ENCODE measurements at places on chromosomes 11 and 22.

DNA sequence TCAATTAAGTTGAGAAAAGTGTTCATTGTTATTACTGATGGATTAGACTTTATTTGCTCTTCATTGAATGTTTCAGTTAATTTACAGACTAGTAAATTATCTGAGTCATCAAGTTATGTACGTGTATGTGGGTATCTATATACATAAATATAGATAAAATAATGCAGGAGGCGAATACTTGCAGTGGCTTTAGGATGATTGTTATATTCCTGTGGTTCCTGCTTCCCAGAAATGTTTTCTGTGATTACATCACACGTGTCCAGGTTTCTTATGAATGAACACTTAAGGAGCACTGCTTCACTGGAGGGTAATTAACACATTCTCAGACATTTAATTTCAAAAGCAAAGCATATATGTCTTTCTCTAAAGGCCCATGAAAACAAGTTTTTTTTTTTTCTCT, 28.4 kb downstream of the YAP1 start:
- H3K27me3 ChIP-seq = no peaks in the 10 kb centered on the region
- peak overlapping the region; percentile 94 for H3K27ac ChIP-seq
- peaks cover 16% of the 10 kb centered on the region for H3K36me3 ChIP-seq
- H3K4me3 ChIP-seq = peak overlapping the region; percentile 32
- no peak for DNase-seq

GRCh38 chr11:65468874-65469333, 29.9 kb upstream of the MALAT1 start:
- H3K4me1 ChIP-seq = peaks cover 48% of the 10 kb centered on the region
- no peak overlapping the region for H3K27ac ChIP-seq
- H3K27me3 ChIP-seq = no peaks in the 10 kb centered on the region
- H3K36me3 ChIP-seq = no peaks in the 10 kb centered on the region
- no peak overlapping the region for H3K4me3 ChIP-seq

DNA sequence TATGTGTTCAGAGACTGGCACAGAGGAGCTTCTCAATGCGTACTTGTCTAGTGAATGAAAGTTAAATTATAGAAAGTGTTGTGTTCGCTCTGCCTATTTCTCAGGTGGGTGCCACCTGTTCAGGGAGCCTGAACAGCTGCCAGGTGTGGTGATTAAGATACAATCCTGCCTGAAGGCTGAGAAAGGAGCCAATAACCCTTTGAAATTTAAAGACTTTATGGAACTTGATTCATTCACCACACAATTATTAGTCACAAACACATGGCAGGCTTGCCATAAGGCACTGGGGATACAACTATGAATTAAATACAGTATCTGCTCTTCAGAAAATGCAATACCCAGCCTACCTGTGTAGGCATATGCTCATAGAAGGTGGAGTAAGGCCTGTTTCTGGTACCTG, 92.9 kb upstream of the AMOTL1 start:
- H3K4me1 ChIP-seq = peaks cover 53% of the 10 kb centered on the region
- H3K27me3 ChIP-seq = no peaks in the 10 kb centered on the region
- H3K4me3 ChIP-seq = no peak overlapping the region
- no peak for DNase-seq
- no peaks in the 10 kb centered on the region for H3K36me3 ChIP-seq

- H3K36me3 ChIP-seq = no peaks in the 10 kb centered on the region
- no peaks in the 10 kb centered on the region for H3K4me1 ChIP-seq
- H3K27ac ChIP-seq = no peak overlapping the region
- H3K4me3 ChIP-seq = no peak overlapping the region
- no peaks in the 10 kb centered on the region for H3K27me3 ChIP-seq
- no peak for DNase-seq
Observed at GRCh38 chr11:25766332-25767015, 565.5 kb upstream of the ANO3 start.

DNA sequence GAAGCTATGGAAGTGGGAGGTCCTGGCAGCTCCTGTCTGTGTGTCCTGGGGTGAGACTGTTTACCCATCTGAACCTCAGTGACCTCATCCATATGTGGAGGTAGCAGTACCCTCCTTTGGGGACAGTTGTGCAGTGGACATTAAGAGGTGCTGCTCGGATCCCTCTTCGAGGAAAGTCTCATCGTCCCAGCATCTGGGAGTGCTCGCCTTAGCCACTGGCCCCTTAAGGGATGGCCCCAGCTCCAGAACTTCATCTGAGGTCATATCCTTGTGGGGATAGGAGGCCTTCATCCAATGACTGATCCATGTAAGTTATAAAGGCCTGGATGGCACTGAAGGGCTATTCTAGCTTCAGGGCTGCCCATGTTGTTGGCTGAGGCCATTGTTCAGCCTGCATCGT, 538.1 kb downstream of the MIAT start:
- no peak overlapping the region for H3K4me3 ChIP-seq
- no peak overlapping the region for H3K27ac ChIP-seq
- no peaks in the 10 kb centered on the region for H3K27me3 ChIP-seq
- H3K4me1 ChIP-seq = peaks cover 27% of the 10 kb centered on the region
- no peaks in the 10 kb centered on the region for H3K36me3 ChIP-seq

DNA sequence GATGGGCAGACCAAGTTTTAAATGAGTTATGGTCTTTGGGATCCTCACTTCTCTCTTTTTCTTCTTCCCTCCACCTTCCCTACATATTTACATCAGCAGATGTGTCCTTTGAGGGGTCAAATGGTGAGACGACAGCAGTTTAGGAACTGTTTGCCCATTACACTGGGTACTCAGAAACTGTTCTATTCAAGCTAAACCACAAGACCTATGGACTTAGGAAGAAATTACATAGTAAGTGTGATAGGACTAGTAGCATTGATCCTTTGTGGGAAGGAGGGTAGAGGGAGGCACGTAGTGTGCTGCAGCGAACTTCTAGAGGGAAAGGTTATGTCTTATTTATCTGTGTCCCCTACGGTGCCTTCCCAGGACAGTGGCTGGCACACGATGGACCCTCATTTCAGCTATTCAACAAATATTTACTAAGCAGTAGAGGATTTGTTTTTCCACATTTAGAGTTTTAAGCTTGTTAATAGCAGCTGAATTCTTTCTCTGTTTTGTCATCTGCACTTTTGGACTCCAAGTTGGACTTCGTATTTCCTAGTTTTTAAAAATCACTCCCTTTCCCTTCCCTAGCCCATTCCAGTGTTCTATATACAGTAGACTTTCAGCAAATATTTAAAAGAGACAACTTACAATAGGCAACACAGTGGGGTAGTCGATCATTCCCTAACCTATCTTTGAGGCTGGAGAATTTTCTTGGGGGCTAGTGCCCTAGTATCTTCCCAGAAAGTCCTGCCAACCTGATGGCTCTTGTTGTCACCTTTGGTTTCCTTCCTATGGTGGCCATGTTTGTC, 13.9 kb downstream of the FZD4 start:
- H3K27ac ChIP-seq = peak overlapping the region; percentile 51
- H3K27me3 ChIP-seq = no peaks in the 10 kb centered on the region
- no peak for DNase-seq
- H3K4me3 ChIP-seq = no peak overlapping the region

GRCh38 chr11:94493281-94494125, at the start of the genes ANKRD49 and MRE11:
Gene ANKRD49 (plus strand): TSS chr11:94493984. CDS start chr11:94496694, 2,710 bp downstream.
Gene MRE11 (minus strand): TSS chr11:94493844. CDS start chr11:94492801, 1,043 bp downstream.
- peak within 1 kb of the TSS; percentile 73 for H3K27ac ChIP-seq
- H3K27me3 ChIP-seq = no peaks in the 10 kb centered on the region
- H3K4me1 ChIP-seq = peaks cover 23% of the 10 kb centered on the region
- H3K4me3 ChIP-seq = peak within 1 kb of the TSS; percentile 87
- peaks cover 10% of the 10 kb centered on the region for H3K36me3 ChIP-seq
